ENCODE measurements at places on chromosomes 5 and 9.

DNA sequence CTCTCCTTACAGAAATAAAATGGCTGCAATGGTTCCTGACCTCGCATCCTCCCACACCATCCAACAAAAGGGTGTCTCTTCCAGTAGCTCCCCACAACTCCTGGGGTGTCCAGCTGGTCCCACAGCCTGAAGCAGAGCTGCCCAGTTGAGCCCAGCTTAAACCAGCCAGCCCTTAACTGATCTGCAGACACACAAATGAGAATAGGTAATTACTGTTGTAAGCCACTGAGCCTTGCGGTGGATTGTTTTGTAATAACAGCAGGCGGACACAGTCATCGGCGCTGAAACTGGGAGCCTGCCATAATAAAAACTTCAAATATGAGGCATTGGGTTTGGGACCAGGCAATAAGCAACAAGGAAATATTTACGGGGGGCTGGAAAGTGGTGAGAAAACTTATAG lies 10.4 kb upstream of the ZBTB43 start:
- no peak for DNase-seq

DNA sequence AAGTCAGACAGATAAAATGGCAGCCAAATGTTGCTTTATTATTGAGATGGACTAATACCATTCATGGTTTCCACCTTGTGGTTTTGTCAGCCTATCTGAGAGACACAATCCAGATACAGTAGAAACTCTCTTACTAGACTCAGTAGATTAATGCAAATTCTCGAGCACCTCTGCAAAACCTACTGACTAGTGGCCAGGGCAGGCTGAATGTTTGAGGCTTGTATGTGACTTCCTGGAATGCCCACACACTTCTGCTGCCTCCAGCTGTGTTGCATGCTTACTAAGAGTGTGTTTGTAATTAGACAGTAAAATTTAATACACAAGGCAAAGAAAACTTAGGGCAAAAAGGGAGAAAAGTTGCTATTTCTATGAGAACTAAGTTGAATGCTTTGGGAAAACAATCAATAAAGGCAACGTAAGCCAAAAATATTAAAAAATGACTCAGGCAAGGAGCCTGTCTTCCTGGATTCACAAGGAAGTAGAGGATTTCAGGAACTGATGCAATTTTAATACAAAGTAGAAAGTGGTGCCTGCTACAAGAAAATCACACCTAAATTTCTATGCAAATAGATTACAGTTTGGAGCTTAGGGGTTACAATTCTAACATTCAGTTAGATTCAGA lies 30.2 kb upstream of the CCNG1 start:
- DNase-seq, result peak; percentile 55

- DNase-seq, result no peak
Observed at GRCh38 chr9:120286530-120286929, 293.4 kb downstream of the CDK5RAP2 start.

DNA sequence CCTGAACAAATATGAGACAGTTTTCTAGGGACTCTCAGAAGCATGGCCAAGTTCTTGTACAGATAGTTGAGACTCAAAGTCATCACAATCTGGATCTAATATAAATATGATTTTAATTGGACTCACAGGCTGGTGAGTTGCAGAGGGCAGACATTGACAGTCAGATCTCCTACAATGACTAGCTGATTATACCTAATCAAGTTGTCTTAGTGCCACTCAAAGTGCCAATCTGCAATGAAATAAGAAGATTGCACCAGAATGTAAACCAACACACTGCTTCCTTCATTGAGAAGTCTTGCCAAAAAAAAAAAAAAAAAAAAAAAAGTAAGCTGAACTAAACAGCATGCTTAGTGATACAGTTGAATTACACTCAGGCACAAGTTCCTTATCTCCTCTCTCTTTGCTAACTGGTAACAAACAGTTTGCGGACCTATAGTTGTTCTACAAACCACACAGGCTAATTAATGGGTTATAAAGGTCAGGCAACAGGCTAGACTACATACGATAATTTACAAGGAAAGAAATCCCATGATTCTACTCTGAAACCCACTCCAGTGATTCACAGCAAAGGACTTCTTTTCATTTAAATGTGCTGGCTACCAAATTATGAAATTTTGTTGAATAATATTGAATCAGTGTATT lies 107.3 kb upstream of the NIPBL start:
- DNase-seq, result no peak

DNA sequence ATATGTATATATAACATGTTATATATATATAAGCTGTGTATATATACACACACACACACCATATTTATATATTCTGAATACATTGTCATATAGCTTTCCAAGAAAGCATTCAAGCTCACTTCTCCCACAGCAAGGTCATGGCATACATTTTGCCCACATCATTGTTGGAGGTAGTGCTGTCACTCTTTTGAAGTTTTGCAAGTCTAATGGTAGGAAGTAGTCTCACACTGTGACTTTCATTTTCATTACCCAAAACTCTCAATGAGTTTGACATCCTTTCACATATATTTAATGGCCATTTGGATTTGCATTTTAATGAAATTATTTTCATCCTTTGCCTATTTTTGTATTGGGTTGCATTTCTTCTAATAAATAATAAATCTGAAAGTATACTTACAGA lies 59.8 kb upstream of the COX7C start:
- no peak for DNase-seq

GRCh38 chr9:134565316-134565915 lies 76.2 kb upstream of the COL5A1 start:
- DNase-seq, result no peak

- no peak for DNase-seq
Observed at GRCh38 chr5:105977163-105977562, 1693.6 kb downstream of the EFNA5 start.

DNA sequence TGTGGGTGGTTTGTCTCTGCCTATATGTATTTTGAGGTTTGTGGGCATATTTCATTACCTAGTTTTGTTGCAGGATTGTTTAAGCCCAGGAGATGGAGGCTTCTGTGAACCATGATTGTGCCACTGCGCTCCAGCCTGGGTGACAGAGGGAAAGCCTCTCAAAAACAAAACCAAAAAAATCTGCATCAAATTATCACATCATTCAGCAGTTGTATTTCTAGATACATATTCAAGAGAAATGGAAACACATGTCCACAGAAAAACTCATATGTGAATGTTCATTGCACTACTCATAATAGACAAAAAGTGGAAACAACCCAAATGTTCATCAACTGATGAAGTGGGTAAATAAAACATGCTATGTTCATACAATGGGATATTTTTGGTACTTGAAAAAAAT lies 29.9 kb downstream of the HSPA4 start:
- no peak for DNase-seq

- peak; percentile 98 for DNase-seq
Observed at GRCh38 chr9:94812343-94812742, 85.8 kb downstream of the AOPEP start.

Measured in renal cortical epithelial cell (primary cell).